H54 (cell line): ENCODE measurements at places on chromosomes 2 and 18.

DNA sequence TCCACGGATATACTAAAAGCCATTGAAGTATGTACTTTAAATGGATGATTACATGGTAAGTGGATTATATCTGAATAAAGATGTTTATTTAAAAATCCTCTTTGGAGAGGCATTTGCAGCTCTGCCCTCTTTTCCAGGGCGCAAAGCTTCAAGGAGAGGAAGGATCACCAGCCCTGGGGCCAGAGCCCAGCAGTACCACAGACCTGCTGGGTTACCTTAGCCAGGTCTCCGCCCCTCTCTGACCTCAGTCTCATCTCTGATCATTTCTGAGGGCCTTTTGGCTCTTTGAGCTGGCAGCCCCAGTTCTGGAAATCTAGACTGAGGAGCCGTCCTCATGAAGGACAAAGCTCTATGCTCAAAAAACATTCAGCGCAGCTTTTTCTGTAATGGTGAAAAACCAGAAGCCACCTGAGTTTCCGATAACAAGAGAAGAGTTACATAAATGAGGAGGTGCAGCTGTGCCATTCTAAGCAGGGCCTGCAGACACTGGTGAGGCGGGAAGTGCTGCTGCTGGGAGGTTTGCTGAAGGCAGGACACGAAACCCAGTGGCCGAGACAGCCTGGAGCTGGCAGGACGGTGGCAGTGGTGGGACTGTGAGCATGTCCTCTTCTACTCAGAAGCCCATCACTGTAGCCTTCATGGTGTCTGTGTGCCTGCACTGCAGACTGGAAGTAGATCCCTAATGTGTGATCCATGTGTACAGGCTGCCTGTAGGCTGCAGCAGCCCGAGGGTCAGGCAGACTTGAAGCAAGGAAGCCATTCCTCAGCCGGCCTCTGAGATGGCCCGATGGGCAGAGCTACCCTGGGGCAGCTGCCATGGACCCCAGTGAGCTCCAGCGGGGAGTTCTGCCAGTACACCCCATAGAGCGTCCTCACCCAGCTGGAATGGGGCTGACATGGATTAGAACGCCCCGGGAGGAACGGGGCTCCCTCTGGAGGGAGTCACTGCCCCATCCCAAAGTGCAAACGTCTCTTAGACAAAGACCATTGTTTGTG lies 27.7 kb downstream of the ADRA2B start:
- DNase-seq: no peak

DNA sequence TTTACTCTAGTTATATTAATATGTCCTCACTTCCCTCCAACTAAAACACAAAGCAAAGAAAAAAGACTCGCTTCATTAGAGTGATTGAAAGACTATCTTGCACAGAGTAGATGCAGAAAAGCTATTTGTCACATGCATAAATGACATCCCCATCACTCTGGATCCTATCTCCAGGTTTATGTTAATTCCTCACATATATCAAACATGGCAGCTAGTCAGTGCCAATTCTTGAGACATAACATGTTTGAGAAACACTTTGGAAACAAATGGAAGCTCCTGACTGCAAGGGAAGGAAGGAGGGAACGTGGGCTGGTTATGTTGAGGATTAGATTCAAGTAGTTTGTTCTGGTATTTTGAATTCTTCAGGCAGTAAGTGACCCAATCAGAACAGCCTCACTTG lies 89.8 kb upstream of the BCL2L11 start:
- no peak for DNase-seq

- DNase-seq: no peak
Observed at GRCh38 chr18:10046178-10046807, 132.5 kb downstream of the VAPA start.

DNA sequence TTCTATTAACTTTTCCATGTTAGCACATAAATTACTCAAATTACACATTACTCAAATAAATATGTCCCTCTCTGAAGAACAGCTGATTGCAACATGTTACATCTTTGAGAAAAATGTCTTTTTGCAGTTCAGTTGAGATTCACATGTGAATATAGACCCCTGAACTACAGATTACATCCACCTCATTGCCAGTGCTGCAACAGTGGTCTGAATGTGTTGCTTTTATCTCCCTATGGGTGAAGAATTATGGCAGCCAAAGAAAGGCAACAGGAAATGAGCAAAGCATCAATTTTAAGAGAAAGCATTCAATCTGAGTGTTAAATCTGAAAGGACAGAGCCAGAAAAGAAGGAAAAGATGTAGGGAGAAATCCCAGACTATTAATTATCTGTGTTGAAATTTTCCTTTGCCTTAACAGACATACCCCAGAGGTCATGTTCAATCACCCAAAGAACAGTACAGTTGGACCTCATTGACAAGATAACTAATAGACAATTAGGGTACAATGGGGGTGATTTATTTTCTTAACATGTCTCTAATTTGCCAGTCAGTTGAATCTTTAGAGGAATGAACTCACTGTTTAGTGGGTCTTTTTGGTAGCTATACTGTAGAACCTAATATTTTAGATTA lies 620.2 kb downstream of the CPS1 start:
- DNase-seq: no peak

DNA sequence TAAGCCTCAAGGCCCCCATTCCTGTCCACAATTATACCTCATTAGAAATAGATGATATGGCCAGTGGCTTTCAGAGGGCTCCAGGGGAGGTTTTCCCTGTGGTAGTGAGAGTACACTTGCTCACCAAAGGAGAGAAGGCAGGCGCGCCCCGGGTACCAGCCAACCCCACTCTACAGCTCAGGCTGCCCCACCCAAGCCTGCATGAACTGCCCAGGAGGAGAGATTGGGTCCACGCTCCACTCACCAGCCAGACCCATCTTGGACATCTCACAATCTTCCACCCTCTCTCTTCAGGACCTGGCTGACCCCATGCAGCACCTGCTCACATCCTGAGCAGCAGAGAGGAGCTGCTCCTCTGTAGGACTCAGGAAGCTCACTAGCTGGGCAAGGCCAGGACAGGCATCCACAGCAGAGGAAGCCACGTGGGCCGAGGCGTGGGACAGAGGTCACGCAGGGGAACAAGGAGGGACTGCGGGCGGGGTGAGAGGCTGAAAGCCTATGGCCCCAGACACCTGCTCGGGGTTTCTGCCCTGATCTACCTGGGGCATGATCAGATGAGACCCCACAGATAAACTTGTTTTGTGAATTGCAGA lies 53.9 kb upstream of the GLI2 start:
- no peak for DNase-seq

- DNase-seq: no peak
Observed at GRCh38 chr2:219314804-219315468, 5.7 kb upstream of the PTPRN start.

GRCh38 chr2:118010473-118010872 lies 3.4 kb downstream of the CCDC93 start:
- no peak for DNase-seq

- DNase-seq: no peak
Observed at GRCh38 chr2:98487806-98488189, 43.1 kb downstream of the INPP4A start.

DNA sequence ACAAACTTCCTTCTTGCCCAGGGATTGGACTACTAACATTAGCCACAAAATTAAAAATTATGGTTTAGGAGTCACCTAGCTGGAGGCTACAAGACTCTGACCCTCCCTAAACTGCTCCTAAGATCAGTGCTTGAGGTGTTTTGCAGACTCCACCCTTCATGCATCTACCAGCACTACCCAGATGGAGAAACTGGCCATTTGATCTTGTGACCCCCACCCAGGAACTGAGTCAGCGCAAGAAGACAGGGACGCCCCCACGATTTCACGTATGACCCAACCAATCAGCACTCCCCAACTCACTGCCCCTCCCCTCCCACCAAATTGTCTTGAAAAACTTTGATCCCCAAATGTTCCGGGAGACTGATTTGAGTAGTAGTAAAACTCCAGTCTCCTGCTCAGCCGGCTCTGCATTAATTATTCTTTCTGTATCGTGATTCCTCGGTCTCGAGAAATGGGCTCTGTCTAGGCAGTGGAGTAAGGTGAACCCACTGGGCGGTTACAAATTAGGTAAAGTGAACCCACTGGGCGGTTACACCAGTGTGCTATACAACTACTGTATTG lies 40.1 kb upstream of the CCDC88A start:
- no peak for DNase-seq

DNA sequence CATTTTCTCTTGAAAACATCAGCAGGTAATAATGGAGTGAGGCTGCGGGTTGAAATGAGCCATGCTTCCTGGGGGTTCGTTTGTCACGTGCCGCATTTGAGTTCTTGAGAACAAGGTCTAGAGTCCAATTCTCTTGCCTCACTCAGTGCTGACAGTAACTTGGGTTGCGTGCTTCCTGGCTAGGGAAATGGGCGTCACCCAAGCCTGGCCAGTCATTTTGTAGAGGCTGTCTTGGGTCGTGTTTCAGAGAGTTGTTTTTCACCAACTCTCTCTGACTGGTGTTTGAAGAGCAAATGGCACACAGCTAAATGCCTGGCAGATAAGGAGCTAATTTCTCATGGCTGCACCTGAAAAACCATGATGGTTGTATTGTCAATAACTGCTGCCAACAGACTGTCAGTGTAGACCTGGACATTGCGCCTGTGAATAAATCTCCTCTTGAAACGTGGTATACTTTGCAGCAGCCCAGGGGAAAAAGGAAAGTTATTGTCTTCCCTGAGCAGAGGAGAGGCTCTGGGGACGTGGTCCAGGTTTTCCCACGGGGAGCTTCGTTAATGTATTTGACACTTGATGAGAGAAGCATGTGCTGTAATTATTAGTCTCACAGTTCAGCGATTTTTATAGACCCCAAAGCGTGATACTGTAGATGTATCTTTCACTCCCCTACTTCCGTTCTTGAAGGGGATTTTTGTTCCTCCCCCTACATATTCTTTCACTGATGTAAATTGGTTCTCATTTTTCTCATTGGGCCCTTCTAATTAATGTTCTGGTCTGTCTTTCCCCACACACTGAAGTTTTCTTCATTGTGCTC lies 196.0 kb downstream of the FHOD3 start:
- no peak for DNase-seq

GRCh38 chr2:189933041-189933440 lies 129.5 kb downstream of the MSTN start:
- DNase-seq: no peak

- no peak for DNase-seq
Observed at GRCh38 chr18:63302220-63302619, 17.3 kb downstream of the BCL2 start.

DNA sequence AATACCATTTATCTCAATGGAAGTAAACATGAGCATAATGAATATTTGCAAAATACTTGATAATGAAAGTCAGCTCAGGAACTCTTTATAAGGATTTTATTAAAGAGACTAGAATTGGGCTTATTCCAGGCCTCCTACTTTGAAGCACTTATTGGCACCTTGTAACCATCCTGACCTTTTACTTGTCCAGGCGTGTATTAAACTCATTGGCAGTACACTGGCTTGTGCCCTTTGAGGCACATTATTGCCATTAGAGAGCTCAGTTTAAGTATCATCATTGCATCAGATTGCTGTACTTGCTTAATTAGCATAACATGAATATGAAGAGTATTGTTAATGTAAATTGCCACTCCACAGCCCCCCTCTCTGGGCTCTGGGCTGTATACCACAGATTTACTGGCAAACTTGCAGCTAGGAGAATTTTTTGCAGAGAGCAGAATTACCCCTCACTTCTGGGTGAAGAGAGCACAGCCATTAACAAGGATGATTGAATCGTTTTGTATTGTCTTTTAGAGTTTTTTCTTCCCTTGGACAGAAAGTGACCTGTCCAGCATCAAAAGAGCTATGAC lies 72.5 kb downstream of the XIRP2 start:
- no peak for DNase-seq

GRCh38 chr2:34747643-34748042 lies 1148.5 kb upstream of the FAM98A start:
- DNase-seq: no peak
